ENCODE measurements at places on chromosomes 2 and 18.

- no peak for DNase-seq
Observed at GRCh38 chr18:10453261-10453805, 1.1 kb upstream of the APCDD1 start.

DNA sequence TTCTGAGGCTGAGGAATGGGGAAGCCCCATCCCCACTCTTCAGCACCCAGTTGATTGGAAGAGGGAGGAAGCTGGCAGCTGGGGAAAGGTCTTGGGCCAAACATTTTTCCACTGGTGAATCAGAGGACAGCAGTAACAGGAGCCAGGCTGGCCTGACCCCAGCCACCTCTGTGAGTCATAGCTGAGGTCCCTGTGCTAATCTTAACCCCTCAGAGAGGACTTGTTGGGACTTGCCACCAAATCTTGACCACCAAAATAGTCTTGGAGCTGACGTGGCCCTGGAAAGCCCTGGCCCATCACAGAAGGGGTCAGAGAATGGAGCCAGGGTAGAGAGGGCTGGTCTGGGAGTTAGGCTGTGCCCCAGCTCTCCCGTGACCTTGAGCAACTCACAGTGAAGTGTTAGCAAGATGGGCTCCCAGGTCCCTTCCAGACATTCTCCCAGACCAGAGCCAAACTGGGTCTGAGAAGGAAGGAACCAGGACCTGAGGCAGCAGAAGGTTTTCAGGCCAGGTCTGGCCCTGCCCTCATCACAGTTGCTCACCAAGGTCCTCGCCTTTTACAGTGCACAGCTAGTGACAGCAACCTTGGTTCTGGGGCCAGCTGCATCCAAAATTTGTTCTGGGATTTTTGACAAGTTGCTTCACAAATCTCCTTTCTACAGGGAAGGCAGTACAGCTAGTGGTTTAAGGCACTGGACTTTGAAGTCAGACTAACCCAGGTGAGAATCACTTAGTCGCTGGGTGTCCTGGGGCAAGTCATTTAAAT lies 266.6 kb downstream of the CYP26B1 start:
- DNase-seq = no peak

DNA sequence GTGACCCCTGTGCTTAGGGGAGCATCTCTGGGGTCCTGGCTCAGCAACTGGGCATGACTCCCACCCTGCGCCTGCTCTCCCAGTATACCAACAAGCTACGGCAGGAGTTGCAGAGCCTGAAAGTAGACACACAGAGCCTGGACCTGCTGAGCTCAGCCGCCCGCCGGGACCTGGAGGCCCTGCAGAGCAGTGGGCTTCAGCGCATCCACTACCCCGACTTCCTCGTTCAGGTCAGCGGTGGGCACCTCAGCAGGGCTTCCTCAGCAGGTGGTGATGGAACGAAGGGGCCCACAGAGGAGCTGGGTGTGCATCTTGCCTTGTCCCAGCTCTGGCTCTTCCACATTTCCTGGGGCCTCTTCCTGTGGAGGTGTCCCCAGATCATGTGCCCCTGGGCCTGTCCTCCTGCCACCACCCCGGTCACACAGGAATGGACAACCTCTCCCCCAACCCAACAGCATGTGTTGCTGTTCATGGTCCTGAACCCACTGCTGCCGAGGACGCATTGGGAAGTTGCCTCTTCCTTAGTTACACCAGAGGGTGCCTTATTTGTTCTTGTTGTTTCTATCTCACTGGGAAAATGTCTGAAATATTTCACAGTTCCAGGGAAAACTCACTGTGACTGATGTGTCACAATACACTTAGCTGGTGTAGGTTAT lies 10.8 kb downstream of the PROM2 start:
- no peak for DNase-seq

DNA sequence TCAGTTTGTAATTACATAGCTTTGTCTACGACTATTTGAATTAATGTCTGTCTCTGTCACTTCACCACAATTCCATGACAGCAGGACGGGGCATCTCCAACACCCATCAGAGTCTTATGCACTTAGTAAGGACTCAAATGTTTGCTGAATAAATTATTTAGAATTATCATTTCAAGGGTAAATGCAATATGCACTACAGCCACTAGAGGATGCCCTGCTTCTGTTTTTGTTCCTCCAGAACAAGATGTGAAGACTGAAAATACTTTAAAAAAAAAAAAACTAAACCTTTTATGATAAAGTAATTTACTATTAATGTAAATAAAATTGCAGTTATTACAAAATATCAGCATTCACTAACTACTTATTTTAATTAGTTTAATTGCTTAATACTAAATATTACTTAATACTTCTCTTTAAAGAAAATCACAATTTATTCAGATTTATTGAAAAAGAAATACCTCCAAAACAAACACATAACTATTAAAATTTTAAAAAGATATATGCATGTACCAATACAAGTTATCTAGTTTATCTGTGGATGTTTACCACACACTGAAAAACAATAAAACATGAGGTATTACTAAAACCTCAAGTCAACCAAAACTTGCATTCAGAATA lies 3.2 kb downstream of the PIGN start:
- peak; percentile 39 for DNase-seq

GRCh38 chr2:202378001-202378400 lies 1.9 kb downstream of the BMPR2 start:
- no peak for DNase-seq

- DNase-seq = no peak
Observed at GRCh38 chr18:76803413-76803812, 18.9 kb upstream of the ZNF236 start.

GRCh38 chr18:3193331-3193730 lies 26.4 kb downstream of the MYOM1 start:
- DNase-seq = no peak

DNA sequence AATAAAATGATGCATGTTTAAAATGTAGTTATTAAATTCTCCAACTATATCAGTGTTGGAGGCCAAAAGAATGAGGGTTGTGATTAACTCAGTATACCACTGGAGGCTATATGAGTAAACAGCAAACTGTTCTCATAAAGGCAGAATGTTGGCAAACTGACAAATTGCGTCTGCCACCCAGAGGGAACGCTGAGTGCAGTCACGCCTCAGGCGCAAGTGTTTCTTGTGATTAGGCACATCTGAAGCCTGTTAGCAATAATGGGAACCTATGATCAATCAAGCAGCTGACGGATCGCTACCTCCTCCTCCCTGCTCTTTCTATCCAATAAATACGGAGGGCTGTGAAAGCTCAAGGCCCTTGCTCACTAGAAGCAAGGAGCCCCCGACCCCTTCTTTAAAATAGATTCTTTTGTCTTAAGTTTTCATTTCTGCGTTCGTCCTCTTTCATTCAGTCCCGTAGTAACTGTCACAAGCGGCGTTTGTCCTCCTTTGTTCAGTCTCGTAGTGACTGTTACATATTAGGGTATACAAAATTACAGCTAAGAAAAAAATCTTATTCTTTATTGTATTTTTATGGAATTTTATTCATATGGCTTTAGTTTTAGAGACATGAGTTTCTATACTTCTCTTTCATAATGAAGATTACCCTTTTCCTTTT lies 16.3 kb upstream of the RMND5A start:
- DNase-seq = no peak

DNA sequence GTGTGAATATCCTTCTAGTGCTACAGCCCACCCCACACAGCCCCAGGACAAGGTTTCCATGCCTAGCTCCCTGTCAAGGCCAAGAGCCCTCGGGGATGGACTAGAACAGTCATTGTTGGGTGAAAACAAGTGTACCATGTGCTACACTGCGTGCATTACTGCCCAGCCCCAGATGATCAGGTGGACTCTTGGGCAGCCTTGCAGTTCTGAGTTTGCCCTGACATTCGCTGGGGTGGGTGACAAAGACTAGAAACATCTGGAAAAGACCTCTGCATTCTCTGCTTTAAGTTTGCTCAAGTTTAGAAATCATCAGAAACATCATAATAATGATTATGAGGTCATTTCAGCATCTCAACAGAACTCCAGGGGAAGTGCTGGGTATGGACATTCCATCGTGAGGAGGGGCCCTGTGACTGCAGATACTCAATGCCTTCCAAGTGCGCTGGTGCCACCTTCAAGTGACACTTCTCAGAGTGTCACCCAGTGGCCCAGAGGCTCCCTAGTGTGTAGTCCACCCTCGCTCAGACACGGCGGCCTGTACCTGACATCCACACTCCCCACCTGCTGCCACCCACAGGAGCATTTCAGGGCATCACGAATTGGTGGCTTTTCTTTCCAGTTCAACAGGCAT lies 5.3 kb upstream of the PXDN start:
- no peak for DNase-seq

GRCh38 chr18:8949206-8949605 lies 153.3 kb upstream of the NDUFV2 start:
- no peak for DNase-seq

DNA sequence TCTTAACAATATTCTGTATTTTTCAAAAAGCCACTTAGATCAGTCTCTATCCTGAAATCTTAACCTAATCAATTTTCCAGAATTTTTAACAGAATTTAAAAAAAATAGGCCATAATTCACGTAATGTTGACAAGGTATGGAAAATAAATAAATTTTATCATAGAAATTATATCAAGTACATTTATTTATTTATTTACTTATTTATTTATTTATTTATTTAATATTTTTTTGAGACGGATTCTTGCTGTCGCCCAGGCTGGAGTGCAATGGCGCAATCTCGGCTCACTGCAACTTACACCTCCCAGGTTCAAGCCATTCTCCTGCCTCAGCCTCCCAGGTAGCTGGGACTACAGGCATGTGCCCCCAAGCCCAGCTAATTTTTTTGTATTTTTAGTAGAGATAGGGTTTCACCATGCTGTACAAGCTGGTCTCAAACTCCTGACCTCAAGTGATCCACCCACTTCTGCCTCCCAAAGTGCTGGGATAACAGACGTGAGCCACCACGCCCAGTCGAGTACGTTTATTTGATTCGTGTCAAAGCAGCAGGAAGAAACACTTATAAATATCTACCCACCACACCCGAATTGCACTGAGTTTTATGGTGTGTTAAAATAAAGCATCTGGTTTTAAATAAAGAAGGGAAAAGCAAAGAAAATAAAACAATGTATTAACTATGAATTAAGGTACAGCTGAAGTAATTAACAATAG lies 60.1 kb downstream of the DSC3 start:
- DNase-seq = no peak

DNA sequence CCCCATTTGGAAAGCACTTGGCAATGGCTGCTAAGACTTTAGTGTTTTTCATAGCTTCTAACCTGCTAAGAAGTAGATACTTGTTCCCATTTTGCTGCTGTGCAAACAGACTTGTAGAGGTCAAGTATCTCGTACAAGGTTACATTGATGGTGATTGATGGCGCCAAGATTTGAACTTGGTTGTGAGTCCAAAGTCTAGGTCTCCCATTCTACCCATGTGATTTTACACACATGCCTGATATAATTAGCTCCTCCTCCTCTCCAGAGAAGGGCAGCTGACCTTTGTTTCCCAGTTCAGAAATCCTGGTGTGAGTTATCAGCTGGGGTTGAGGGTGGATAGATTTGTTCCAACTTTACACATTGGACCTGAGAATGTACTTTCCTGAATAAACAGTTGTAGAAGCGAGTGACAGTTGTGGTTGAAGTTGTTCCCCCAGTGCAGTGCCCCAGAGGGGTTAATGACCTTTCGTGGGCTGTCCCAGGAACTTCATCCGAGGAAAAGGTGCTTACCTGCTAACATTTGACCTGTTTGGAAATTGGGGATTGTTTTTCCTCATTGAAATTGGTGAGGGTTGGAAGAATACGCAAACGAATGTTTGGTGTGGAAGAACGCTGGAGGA lies 10.4 kb downstream of the TCF7L1 start:
- DNase-seq = no peak

- DNase-seq = no peak
Observed at GRCh38 chr2:239093952-239094351, 246.1 kb downstream of the TWIST2 start.

DNA sequence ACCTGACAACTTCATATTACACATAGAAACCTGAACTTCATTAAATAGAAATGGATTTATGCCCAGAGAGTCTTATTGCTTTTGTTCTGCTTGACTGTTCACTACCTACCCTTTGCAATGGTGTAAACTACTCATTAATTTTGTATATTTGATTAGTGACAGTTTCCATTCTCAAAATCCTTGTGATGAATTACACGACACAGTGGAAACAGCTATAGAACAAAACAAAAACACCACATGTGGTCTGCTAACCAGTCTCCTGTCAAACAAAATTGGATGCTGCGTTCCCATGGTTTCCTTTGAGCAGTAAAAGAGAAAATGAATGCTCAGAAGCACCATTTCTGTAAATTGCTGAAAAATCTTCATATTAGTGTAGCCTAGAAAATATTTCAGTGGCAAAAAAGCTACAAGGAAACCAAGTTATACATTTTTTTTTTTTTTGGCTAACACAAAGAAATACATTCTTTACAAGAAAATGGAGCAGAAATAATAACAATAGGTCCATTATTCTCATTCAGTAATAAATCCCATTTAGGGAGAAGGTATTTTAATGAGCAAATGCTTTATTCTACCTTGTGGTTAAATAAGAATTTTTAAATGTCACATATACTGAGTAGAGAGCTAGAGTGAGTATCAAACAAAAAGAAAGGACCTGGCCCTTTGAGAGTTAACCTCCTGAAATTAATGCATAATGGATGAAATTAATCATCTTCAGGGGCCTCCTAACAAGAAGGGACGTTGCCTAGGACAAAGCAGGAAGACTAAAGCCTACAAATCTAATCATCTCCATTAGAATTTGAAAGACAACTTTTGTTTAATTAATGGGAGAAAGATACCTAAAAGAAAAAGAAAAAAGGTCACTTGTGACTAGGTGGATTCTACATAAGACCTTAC lies 355.1 kb upstream of the ZC3H15 start:
- no peak for DNase-seq

- no peak for DNase-seq
Observed at GRCh38 chr2:166297951-166298350, 77.8 kb downstream of the SCN9A start.

- no peak for DNase-seq
Observed at GRCh38 chr2:28063492-28063962, 173.0 kb downstream of the BABAM2 start.

GRCh38 chr18:13424363-13424762 lies 205.8 kb downstream of the LDLRAD4 start:
- no peak for DNase-seq

- DNase-seq = no peak
Observed at GRCh38 chr2:120262761-120263428, 10.2 kb downstream of the RALB start.

- DNase-seq = no peak
Observed at GRCh38 chr2:55779459-55780421, 86.1 kb upstream of the PNPT1 start.

DNA sequence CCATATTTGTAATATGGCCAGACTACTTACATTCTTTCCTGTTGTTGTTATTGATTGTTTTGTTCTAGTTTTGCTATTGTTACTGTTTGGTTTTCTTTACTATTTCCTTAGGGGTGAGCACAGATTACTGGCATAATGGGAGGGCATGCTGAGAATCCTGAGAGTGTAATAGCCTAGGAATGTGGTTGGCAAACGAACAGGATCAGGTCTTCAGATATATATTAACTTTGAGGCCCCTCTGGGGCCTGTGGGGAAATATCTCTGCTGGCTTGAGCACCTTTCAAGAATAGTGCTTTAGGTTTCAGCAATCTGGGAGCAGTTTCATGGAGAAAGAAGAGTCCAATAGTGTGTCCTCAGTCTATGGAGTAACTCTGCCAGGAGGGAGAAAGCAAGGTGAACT lies 144.4 kb downstream of the THSD7B start:
- no peak for DNase-seq
